ENCODE measurements at places on chromosomes 1 and 21. TPM values are rescaled to one million over a fixed set of nuclear protein-coding genes. Genes with fewer than 3 reads are reported as not detected.

CLCA1 gene
- not detected for total RNA-seq

GRHL3 gene
- not detected for total RNA-seq

NAV1 gene
- total RNA-seq = 0.83 TPM

HAO2 gene
- not detected for total RNA-seq

- DNase-seq = no peak
- no peaks in the 10 kb centered on the region for H3K36me3 ChIP-seq
- no peaks in the 10 kb centered on the region for H3K4me1 ChIP-seq
- no peaks in the 10 kb centered on the region for H3K27me3 ChIP-seq
- H3K27ac ChIP-seq = no peak overlapping the region
Observed at GRCh38 chr1:12539320-12539704, 78.7 kb downstream of the DHRS3 start.

- peak overlapping the region; percentile 67 for H3K27ac ChIP-seq
- DNase-seq = peak; percentile 76
- peak overlapping the region; percentile 33 for H3K4me3 ChIP-seq
- no peaks in the 10 kb centered on the region for H3K27me3 ChIP-seq
Observed at GRCh38 chr1:207748737-207749528, 2.9 kb upstream of the CD46 start.

- no peak overlapping the region for H3K4me3 ChIP-seq
- H3K27ac ChIP-seq = no peak overlapping the region
- peaks cover 24% of the 10 kb centered on the region for H3K4me1 ChIP-seq
- no peaks in the 10 kb centered on the region for H3K36me3 ChIP-seq
- no peak for DNase-seq
- H3K27me3 ChIP-seq = no peaks in the 10 kb centered on the region
Observed at GRCh38 chr1:21666576-21667320, 2.4 kb downstream of the RAP1GAP start.

- DNase-seq = peak; percentile 57
- H3K27me3 ChIP-seq = no peaks in the 10 kb centered on the region
- peaks cover 61% of the 10 kb centered on the region for H3K4me1 ChIP-seq
Observed at GRCh38 chr1:1777583-1777899, 729 bp downstream of the NADK start.

DNA sequence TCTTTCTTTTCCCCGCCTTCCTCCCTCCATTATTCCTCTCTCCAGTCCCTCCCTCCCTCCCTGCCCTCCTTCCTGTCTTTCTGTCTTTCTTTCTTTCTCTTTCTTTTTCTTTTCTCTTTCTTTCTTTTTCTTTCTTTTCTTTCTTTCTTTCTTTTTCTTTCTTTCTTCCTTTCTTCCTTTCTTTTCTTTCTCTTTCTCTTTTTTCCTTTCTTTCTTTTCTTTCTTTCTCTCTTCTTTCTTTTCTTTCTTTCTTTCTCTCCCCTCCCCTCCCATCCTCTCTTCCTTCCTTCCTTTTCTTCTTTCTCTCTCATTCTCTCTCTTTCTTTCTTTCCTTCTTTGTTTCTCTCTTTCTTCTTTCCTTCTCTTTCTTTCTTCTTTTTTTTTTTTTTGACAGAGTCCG is 402.2 kb upstream of the PLXNA2 start:
- H3K27ac ChIP-seq = no peak overlapping the region
- no peak for DNase-seq
- H3K27me3 ChIP-seq = no peaks in the 10 kb centered on the region
- no peaks in the 10 kb centered on the region for H3K4me1 ChIP-seq
- H3K36me3 ChIP-seq = no peaks in the 10 kb centered on the region

GRCh38 chr1:156083800-156084790 is 1.8 kb upstream of the MEX3A start:
- DNase-seq = no peak
- no peaks in the 10 kb centered on the region for H3K27me3 ChIP-seq
- no peak overlapping the region for H3K27ac ChIP-seq
- H3K36me3 ChIP-seq = no peaks in the 10 kb centered on the region

DNA sequence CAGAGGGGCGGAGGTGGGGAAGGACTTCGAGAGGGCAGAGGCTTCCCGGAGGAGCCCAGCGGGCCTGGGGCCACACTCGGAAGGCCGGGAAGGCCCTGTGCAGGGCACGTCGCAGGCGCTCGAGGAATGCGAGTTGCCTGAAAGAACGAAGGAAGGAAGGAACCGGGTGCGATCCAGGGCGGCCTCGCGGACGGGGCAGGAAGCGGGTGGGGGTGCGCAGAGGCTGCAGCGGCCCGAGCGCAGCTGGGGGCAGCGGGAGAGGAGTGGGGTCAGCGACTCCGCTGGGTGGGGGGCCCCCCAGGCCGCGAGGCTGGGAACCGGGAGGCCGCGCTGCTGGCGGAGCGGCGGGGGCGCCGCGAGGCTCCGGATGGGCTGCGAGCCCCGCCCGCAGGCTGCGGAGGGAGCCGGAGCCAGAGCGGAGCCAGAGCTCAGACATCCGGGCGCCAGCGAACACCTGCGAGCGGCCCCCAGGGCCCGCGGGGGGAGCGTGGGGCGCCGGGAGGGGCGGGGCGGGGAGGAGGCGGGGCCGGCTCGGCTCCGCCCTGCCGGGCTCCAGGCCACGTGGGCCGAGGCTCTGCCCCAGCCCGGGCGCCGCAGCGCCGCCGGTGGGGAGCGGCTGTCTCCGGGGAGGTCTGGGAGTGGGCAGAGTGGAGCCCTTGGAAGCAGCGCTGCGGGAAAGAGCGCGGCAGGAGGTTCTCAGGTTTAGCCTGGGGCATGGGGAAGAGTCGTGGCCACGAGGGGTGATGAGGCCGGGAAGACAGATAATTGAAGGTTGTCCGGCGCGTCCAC is 4.6 kb downstream of the ID3 start:
- H3K4me1 ChIP-seq = peaks cover 73% of the 10 kb centered on the region
- no peaks in the 10 kb centered on the region for H3K36me3 ChIP-seq
- peak; percentile 96 for DNase-seq
- H3K27ac ChIP-seq = peak overlapping the region; percentile 55
- H3K27me3 ChIP-seq = no peaks in the 10 kb centered on the region

GRCh38 chr21:35035116-35035515 is 14.0 kb downstream of the RUNX1 start:
- no peak overlapping the region for H3K27ac ChIP-seq
- H3K4me1 ChIP-seq = peaks cover 24% of the 10 kb centered on the region
- no peaks in the 10 kb centered on the region for H3K27me3 ChIP-seq

- H3K4me1 ChIP-seq = no peaks in the 10 kb centered on the region
- H3K27me3 ChIP-seq = no peaks in the 10 kb centered on the region
- no peaks in the 10 kb centered on the region for H3K36me3 ChIP-seq
Observed at GRCh38 chr1:105072850-105073249, 1323.2 kb downstream of the AMY1C start.

GRCh38 chr21:24276204-24276603 is 1331.1 kb downstream of the MRPL39 start:
- no peaks in the 10 kb centered on the region for H3K36me3 ChIP-seq
- no peak overlapping the region for H3K4me3 ChIP-seq
- H3K27ac ChIP-seq = no peak overlapping the region
- no peak for DNase-seq
- no peaks in the 10 kb centered on the region for H3K4me1 ChIP-seq

GRCh38 chr1:221381910-221382623 is 359.8 kb downstream of the DUSP10 start:
- no peak overlapping the region for H3K27ac ChIP-seq
- no peak for DNase-seq
- H3K4me1 ChIP-seq = no peaks in the 10 kb centered on the region
- no peaks in the 10 kb centered on the region for H3K27me3 ChIP-seq
- H3K4me3 ChIP-seq = no peak overlapping the region

DNA sequence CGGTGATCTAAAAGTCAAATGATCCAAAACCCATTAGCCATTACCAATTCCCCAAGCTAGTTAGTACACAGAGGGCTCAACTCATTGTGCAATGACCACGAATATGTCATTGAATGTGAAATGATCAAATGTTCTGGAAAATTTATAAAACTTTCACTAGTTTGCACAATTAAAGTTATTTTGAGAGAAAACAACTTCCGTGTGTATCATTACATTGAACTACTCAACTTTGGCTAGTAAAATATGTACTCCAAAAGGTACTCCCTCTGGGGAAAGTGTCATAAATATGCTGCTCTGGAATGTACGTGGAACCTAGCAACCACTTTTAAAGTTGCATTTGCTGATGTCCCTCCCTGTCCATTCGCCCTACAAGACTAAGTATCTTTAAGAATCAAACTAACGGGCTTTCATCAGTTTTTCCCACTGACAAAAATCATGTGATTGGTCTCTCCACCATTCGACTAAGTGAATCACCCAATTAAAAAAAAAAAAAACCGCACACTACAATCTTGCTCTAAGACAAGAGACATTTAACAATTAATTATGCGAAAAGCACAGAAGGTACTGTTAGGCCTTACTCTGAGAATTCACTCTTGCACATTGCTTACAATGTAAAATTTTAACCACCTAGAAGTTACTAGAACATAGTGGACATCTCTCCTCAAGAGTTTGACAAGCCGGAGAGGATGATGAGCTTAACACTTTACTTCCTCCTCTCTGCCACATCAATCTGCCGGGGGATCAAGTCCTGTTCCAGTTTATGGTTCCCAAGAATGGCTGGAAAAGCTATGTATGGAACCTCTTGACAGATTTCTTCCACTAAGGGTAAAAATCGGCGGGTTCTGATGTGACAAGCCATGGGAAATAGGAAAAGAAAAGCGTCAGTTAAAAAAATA is 1.2 kb downstream of the ACBD3 start:
- H3K36me3 ChIP-seq = peaks cover 8% of the 10 kb centered on the region
- H3K4me3 ChIP-seq = peak overlapping the region; percentile 85
- DNase-seq = no peak
- no peaks in the 10 kb centered on the region for H3K27me3 ChIP-seq
- H3K4me1 ChIP-seq = peaks cover 43% of the 10 kb centered on the region

DNA sequence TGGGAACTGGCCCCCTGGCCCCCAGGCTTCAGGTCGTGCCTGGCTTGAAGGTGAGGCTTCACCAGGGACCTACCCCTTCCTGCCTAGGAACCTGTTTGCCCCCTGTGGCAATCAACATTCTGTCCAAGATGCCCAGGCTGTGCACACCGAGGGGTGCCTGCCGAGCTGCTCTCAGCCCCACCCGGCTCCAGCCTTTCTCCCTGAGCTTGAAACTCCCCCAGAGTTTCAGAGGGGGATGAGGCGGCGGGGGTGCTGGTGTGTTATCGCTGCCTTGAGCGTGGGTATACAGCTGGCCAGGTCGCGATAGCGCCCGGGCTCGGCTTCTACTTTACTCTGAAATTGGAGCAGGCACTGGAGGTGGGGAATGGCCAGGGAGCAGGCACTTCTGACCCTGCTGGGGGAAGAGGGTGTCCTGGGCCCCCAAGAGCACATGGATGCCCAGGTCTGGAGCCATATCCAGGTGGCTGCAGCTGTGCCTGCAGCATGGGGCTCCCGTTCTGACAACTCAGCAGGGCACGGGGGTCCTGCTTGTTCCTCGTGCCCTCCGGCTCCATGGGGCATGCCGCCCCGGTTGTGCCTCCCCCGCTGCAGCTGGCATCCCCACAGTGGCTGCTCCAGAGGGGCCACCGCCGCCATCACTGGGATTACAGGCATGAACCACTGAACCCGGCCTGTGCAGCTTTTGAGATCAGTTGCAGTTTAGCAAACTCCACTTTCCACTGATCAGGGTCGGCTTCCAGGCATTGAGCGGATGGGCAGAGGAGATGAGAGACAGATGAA is 29.8 kb downstream of the RYR2 start:
- H3K27me3 ChIP-seq = no peaks in the 10 kb centered on the region
- H3K27ac ChIP-seq = no peak overlapping the region
- H3K4me3 ChIP-seq = no peak overlapping the region
- H3K36me3 ChIP-seq = no peaks in the 10 kb centered on the region

- H3K27ac ChIP-seq = no peak overlapping the region
- no peak overlapping the region for H3K4me3 ChIP-seq
- H3K4me1 ChIP-seq = peaks cover 22% of the 10 kb centered on the region
- no peaks in the 10 kb centered on the region for H3K27me3 ChIP-seq
Observed at GRCh38 chr1:203408486-203409481, 57.9 kb upstream of the FMOD start.

GRCh38 chr21:15976807-15977206 is 247.0 kb downstream of the USP25 start:
- no peaks in the 10 kb centered on the region for H3K36me3 ChIP-seq
- no peak overlapping the region for H3K4me3 ChIP-seq
- no peaks in the 10 kb centered on the region for H3K4me1 ChIP-seq
- no peaks in the 10 kb centered on the region for H3K27me3 ChIP-seq

GRCh38 chr1:92691925-92692324 is 93.0 kb downstream of the EVI5 start:
- H3K27me3 ChIP-seq = no peaks in the 10 kb centered on the region
- H3K4me1 ChIP-seq = peaks cover 10% of the 10 kb centered on the region
- H3K36me3 ChIP-seq = no peaks in the 10 kb centered on the region
- no peak overlapping the region for H3K4me3 ChIP-seq
- peak; percentile 49 for DNase-seq

DNA sequence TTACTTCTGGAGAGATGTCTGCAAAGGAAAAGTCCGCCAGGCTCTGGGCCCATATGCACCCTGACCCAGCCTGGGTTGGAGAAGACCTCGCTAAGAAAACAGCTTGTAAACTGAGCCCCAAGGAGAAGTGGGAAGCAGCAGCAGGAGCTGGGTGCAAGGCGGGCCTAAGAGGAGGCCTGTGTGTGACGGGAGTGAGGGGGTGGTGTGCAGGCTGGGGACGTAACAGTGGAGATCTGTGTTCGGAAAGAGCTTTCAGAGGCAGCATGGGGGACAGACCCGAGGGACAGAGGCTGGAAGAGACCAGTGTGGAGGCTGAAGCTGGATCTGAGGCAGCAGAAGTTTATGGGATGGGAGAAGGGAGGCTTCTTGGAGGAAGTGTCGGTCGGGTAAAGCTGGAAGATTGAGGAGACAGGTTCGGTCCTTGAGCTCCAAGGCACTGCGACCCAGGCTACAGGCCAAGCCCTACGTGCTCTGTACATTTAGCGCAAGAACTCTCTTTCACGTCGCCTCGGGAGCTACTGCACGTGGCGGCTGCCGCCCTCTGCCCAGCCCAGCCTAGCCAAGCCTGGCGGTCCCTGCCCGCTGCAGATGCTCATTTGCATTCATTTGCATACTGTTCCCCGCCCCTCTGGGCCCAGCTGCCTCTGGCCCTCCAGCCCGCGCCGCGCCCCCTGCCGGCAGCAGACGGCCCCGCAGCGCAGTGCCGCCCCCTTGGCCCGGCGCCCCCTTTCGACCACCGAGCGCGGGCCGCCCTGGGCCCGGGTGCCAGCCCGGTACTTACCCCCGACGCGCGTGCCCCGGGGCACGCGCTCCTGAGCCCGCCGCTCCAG is 6.3 kb downstream of the HPCA start:
- no peaks in the 10 kb centered on the region for H3K36me3 ChIP-seq
- H3K4me3 ChIP-seq = no peak overlapping the region
- H3K4me1 ChIP-seq = peaks cover under 1% of the 10 kb centered on the region

DNA sequence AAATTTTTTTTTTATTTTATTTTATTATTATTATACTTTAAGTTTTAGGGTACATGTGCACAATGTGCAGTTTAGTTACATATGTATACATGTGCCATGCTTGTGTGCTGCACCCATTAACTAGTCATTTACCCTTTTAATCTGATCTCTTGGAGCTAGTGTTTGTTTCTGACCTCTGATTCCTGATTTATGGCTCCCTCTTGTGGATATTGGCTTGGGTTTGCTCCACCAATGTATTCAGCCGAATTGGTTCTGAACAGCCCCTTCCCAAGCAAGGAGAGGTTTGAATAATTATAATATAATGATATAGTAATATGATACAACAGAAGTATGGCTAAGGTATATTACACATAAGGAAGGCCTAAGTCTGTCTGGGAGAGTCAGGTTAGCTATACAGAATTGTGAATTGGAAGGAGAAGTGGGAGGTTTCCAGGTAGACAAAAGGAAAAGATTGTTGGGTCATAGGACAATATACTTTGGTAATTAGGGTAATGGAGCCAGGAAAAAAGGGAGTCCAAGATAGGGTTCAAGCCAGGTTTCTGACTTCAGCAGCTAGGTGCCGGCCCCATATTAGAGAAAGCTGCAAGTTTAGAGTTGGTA is 53.1 kb upstream of the HMCN1 start:
- H3K4me1 ChIP-seq = peaks cover 7% of the 10 kb centered on the region
- H3K36me3 ChIP-seq = no peaks in the 10 kb centered on the region
- H3K27me3 ChIP-seq = no peaks in the 10 kb centered on the region
- no peak overlapping the region for H3K4me3 ChIP-seq

- peak overlapping the region; percentile 60 for H3K4me3 ChIP-seq
- H3K27me3 ChIP-seq = no peaks in the 10 kb centered on the region
- peak; percentile 94 for DNase-seq
Observed at GRCh38 chr1:167617153-167618147, 12.6 kb upstream of the RCSD1 start.
